Vagina (tissue), 2 donors: ENCODE measurements at places on chromosomes 4 and X.

GRCh38 chrX:129686422-129686948 lies 31.7 kb upstream of the APLN start:
- DNase-seq, result peak; percentile 83

DNA sequence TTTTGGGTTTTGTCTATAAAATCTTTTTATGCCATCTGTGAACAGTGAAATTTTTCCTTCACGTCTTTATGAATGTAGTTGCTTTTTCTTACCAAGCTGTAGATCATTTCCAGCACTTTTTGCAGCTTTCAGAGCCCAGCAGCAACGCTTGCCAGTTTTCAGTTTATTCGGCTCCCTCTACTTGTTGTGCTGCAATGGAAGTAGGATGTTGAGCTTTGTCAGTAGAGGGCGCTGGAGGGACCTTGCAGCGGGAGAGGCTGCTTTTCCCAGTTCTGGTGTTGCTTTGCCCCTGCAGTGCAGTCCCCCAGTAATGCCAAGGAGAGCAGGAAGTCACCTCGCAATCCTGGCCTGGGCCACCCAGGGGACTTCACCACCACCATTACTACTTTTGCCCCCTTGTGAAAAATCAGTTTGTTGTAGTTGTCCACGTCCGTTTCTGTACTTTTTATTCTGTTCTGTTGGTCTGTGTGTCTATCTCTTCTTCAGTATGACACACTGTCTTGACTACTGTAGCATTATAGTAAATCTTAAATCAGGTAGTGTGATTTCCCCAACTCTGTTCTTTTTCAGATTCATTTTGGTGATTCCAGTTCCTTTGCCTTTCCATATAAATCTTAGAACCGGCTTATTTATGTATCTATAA lies 21.8 kb downstream of the CMC4 start:
- no peak for DNase-seq

- no peak for DNase-seq
Measured at GRCh38 chr4:54400802-54401201, 171.7 kb downstream of the PDGFRA start.

DNA sequence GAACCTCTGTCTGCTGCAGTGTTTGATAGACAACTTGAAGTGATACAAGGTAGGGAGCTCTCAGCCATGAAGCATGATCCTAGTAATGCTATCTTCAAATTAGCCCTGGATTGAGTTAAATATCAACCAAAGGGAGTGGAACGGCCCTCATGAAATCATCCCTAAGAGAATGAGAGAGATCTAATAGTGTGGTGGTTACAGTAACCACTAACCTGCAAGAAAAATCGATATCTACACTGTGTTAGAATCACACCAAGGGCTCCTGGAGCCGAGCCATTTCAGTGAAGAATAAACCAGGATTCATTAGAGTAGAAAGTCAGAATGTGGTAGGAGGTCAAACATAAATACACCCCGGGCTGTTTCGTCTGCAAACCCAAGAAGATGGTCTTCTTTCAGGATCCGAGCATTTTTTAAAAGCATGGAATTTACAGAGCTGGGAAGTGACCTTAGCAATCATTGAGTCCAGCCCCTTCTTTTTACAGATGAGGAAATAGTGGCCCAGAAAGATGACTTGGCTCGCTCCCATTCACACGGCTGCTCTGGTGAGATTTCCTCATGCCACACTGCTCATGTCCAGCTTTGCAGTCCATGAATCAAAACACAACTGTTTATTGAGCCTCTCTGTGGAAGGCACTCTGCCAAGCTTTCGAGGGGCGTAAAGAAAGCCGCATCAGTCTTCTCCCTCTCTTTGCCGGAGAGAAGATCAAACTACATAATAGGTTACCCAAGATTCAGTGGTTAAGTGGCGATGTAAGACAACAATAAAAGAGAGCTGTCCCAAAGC lies 5.5 kb upstream of the DCTD start:
- DNase-seq, result no peak

DNA sequence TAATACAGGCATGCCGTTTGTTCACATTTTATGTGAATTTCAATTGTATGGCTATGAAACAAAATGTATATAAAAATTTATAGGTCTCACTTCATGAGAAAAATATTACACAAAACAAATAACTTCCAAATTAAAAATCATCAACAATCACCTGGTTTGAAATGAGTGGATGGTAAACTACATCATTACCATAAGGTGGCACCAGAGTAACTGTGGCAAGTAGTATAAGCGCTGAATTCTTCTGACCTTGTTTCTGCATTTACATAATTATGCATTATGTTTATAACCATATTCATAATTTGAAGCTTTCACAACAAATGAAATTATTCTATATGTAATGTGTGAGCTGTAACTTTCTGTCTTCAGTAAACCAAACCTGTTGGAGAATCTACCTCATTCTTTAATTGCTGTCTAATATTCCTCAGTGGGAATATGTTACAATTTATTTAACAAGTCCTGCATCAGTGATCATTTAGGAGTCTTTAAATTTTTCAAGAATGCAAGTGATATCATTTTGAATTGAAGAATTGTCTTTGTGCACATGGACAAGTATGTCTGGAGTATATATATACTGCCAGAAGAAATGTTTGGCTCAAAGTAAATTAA lies 55.2 kb downstream of the MMRN1 start:
- no peak for DNase-seq

- DNase-seq, result no peak
Measured at GRCh38 chr4:90979556-90979955, 852.4 kb downstream of the CCSER1 start.

DNA sequence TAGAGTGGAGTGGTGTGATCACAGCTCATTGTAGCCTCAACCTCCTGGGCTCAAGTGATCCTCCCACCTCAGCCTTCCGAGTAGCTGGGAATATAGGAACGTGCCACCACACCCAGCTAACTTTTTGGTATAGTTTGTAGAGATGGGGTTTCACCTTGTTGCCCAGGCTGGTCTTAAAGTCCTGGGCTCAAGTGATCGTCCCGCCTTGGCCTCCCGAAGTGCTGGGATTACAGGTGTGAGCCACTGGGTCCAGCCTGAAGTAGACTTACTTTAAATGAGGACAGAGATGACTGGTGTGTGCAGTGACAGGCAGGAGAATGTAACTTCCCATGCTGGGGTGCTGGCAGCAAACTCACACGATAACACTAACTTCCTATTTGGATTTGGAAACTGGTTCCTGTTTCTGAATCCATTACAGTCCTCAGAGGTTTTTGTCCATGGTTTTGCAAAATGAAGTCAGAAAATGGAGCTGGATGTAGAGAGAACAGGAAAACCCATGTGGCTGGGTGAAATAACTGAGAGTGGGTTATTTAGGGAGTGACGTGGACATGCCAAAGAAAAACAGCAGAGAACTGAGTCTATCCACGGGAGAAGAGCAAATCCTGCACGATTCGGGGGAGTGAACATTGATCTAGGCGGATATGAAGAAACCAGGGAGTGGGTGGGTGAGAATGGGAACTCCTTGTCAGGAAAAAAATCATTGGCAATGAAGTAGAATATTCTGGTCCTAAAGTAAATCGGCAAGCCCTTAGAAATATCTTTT lies 95.6 kb downstream of the GATB start:
- peak; percentile 58 for DNase-seq

DNA sequence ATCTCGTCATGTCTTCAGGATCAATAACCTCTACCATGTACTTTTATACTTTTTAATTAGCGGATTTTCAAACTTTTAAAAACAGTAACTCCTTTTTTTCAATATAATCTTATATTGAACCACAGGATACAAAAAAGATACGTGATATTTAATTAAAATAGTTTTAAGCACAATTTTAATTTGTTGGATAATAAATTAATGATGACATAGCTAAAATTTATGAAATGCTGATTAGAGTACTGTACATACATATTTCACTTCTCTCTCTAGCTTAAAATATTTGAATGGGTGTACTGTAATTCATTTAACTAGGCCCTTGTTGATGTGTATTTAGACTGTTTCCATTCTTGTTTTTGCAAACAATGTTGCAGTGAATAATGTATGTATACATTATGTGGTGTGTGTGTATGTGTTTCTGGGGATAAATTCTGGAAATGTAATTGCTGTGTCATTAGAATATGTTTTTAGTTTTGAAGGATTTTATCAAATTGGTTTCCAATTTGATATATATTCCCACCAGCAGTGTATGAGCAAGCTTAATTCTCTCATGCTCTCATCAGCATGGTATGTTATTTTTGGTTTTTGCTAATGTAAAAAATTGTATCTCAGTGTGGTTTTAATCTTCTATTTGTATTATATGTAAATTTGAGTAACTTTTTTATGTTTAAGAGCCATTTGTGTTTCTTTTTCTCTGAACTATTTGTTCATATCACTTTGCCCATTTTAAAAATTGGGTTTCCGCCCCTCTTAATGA lies 66.4 kb downstream of the CDKL5 start:
- DNase-seq, result no peak

- DNase-seq, result no peak
Measured at GRCh38 chr4:4388311-4388790, 1.4 kb downstream of the NSG1 start.

GRCh38 chrX:77427611-77428010 lies 19.6 kb upstream of the FGF16 start:
- DNase-seq, result no peak

DNA sequence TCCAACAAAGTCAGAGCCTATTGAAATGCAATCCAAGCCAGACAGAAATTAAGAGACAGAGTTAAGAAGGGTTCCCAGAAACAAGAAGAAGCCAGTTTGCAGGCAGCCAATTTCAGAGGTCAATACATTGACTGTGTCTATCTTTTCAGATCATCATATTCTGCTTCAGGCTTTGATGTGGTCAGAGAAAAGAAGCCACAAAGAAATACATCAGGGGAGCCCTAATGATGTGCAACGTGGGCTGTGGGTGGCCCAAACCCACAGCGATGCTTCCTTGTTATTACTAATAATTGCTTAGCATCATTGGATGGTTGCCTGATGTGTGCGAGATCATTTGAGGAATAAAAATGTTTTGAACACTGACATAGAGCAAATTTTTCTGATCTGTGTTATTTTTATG lies 99.0 kb upstream of the DUSP21 start:
- DNase-seq, result no peak

DNA sequence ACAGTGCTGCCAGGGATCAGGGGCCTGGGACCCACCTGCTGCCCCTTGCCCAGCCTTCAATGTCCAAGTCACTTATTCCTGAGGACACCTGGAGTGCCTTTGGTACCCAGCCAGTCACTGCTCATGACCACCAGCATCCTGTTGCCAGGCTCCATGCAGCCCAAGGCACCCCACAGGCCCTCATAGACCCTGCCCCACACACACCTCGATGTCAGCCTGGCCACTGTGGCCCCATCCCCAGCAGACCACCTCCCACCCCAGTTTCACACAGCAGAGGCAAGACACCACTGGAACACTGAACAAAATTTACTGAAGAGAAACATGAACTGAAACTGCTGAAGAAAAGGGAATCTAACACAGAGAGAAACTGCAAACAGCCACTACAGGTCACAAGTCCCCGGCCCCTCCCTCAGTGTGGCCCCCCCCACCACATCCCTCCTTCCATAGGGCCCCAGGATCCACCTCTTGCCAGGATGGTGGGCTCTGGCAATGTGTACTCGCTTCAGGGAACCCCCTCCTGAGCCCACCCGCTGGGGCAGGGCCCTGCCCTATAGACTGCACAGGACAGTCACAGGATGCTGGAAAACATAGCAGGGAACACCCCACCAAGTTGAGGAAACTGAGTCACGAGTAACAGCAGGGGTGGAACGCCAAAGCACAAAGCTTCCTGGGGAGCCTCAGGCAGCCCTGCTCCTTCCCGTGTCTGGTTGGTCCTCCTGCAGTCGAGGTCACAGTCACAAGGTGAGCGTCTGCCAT lies 5.2 kb downstream of the PNMA5 start:
- no peak for DNase-seq

- no peak for DNase-seq
Measured at GRCh38 chr4:81085291-81085690, 54.8 kb downstream of the BMP3 start.

DNA sequence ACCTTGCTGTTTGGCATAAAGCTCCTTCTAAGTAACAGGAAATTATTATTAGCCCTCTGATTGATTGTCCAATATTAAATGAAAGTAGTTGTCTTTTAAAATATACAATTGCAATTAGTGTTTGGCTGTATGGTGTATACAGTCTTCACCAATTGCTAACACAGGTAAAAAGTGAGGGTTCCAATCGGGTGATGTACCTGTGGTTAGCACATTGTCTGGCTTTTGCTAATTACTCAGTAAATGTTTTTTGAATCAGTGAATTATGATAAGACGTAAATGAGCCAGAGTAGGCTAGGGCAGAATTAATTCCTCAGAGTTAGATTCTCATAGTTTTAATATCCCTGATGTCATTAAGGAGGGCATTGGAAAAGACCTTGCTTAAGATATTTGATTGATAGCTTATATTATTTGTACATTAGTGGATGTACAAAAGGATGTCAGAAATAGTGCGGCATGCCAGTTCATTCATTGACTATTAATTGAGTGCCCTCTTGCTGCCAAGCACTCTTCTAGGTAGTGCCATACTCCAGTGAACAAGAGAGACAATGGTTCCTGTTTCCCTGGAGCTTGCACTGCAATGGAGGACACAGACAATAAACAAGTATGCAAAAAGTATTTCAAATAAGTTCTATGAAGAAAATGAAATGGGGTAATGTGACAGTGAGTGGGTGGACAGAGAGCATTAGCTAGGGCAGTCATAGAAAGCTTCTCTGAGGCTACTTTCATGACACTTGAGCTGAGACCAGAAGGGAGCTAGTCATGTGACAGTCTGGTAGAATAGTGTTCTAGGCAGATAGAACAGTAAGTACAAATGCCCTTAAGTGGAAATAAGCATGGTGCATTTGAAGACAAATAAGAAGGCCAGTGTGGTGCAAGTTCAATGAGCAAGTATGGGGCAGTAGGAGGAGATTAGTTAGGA lies 205.9 kb upstream of the CASK start:
- no peak for DNase-seq

DNA sequence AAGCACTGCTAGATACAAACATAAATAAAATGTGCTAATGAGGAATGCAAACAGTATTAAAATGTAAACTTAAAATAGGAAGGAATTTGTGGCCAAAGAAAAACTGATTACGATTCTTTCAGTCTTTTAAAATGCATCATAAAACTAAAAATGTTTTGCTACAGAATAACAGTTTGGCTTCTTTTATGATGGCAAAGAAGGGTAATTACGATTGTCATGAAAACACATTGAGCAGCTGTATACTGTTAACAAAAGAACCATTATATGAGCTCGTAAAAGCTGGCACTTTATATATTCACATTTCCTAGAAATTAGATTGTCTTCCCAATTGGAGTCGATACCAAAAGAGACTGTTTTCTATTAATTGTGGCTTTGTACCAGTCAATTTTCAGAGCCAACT lies 290.4 kb downstream of the NR3C2 start:
- DNase-seq, result no peak

DNA sequence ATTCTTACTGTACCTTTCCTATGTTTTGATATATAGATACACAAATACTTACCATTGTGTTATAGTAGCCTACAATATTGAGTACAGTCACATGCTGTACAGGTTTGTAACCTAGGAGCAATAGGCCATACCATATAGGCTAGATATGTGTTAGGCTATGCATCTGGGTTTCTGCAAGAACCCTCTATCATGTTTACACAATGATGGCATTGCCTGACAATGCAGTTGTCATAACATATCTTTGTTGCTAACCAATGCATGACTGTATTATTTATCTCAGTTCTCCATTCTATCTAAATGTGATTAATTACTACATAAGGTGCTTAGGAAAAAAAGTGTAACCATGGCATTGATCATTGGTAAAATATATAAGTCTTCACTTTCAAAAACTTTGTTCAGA lies 10.0 kb upstream of the SPCS3 start:
- no peak for DNase-seq

- no peak for DNase-seq
Measured at GRCh38 chrX:118174516-118175098, 58.0 kb upstream of the KLHL13 start.
